AG04450 (cell line): ENCODE measurements at places on chromosomes 11 and 22.

DNA sequence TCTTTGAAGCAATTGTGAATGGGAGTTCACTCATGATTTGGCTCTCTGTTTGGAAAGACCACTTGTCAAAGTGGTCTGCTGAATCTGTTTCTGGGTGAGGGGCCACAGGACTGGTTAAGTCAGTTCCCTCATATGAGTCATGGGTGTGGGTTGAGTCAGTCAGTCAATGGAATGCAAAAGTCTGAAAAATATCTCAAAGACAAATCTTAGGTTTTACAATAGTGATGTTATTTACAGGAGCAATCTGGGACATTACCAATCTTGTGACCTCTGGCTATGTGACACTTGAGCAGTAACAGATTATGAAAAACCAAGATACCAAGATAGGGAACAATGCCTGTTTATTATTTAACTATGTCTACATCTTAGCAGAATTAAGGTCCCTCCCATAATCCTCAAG is 311.6 kb downstream of the AASDHPPT start:
- no peak for DNase-seq

- DNase-seq = no peak
These were observed 4.5 kb upstream of the HDAC10 start for GRCh38 chr22:50255607-50256006.

DNA sequence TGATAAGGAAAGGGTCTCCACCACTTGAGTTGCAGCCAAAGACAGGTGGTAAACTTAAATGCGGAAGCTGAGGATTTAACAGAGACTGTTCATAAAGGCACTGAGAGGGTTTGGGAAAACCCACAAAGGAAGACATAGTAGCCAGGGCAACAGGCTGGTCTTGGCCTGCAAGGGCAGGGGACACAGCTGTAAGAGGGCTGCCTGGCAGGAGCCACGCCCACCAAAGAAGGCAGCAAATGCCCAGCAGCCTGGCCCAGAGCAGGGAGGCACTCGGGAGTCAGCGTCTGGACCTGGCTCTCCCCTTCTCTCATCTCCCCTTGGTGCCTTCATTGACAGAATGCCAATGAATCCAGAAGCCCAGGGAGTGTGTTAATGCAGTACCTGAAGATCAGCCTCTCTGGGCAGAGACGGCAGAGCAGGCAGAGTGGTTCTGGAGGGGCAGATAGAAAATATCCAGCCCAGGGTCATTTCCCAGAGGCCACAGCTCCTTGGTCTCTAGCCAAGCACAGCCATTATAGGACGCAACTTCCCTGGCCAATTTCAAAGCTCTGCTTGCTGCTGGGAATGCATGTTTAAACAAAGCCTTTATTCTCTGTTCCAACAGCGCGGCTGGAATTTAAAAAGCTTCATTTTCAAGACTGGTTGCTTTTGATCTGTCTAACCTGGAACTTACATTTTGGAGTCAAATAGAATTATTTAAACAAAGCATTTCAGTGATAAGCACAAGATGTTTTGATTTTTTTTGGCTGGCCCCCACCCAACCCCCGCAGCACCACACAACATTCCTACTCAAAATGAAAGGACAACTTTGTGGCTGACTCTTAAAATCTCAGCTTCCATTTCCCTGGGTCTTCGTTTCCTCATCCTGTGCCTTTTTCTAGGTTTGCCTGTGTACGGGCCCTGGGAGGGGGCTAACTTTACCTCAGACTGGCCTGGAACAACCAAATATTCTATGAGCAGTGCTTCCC is 125.6 kb upstream of the LMO1 start:
- DNase-seq = no peak

- no peak for DNase-seq
These were observed 6.2 kb upstream of the MAPK1 start for GRCh38 chr22:21873619-21874018.

DNA sequence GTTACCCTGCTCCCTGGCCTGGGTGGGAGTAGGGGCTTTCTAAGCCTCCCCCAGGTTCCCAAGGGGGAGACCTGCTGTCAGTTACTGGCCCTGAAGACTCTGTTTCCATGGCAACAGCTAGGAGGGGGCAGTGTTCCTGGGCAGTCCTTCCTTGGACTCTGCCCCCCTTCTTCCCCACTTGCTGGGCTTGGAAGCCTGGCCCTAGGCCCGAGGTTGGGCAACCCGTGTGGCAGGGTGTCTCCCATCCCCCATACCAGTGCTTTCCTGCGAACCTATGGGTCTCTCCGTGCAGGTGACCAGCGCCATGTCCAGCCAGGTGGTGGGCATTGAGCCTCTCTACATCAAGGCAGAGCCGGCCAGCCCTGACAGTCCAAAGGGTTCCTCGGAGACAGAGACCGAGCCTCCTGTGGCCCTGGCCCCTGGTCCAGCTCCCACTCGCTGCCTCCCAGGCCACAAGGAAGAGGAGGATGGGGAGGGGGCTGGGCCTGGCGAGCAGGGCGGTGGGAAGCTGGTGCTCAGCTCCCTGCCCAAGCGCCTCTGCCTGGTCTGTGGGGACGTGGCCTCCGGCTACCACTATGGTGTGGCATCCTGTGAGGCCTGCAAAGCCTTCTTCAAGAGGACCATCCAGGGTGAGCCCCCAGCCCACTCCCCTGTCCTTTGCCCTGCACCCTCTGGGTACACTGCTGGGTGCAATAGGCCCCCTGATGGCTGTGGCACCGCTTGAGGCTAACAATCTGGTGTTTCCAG is 1.7 kb downstream of the ESRRA start:
- no peak for DNase-seq

GRCh38 chr11:83174008-83174407 is 17.1 kb downstream of the PCF11 start:
- DNase-seq = no peak

DNA sequence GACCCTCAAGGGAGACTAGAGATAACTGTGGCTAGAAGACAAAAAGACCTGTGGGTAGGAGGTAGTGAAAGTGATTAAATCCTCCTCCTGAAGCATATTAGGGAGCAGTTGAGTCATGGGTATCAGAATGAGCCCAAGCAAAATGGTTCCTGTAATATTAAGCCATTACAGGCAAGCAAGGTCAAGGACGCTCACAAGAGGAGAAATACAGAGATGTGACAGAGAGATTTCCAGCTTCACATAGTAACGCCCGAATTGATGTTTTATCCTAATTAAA is 77.7 kb downstream of the FAM76B start:
- no peak for DNase-seq

DNA sequence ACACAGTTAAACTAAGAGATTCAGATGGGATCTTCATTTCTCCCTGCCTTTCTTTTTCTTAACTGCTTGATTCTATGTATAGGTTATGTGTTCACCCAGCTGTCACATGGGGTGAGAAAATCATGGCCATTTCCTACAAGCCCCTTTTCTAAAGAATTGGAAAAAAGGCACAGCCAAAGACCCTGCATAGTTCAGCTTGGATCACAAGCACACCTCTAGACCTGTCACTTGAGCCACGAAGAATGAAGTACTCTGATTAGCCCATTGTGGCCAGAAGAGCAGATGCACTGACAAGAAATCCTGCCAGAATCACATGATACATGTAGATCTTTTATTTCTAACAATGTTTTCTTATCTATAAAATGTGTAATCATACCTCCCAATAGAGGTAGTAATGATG is 69.7 kb downstream of the RAB38 start:
- DNase-seq = no peak

DNA sequence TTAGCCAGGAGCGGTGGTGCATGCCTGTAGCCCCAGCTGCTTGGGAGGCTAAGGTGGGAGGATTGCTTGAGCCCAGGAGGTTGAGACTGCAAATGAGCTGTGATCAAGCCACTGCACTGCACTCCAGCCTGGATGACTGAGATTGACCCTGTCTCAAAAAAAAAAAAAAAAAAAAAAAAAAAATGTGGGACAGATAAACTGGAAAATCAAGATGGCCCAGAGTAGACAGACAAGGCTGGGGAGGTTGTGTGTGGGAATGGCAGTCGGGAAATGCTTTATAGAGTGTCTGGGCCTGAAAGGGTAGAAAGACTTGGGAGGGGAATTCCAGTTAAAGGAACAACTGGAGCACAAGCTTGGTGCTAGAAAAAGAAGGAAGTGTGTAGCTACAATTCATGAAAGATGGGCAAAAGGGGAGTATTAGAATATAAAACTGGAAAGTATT is 18.2 kb upstream of the WDR74 start:
- no peak for DNase-seq

- no peak for DNase-seq
These were observed 131.1 kb downstream of the LRRC4C start for GRCh38 chr11:41328324-41328723.

- no peak for DNase-seq
These were observed 41.9 kb upstream of the WNT7B start for GRCh38 chr22:46018859-46019258.
